ENCODE measurements at places on chromosomes 5 and 9. TPM values are rescaled to one million over a fixed set of nuclear protein-coding genes. Genes with fewer than 3 reads are reported as not detected.

The NUTM2F gene
- total RNA-seq, result not detected

DNA sequence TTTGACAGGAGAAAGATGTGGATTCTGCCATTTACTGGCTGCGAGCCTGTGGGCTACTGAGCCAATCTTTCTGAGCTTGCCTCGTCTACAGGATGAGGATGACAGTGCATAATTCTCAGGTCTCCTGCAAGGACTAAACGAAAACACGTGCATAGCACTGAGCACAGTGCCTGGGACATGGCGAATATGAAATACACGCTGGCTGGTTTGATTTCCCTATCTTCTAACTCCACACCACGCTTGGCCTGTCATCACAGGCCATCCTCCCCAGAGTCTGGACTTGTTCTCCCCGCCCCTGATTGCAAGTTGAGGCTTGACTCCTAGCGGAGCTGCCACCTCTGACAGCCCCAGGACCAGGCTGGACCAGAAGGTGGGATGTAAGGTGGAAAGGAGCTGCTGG is 37.9 kb downstream of the ARPC5L start:
- peaks cover 32% of the 10 kb centered on the region for H3K36me3 ChIP-seq
- H3K27ac ChIP-seq, result no peak overlapping the region
- DNase-seq, result no peak
- H3K4me3 ChIP-seq, result no peak overlapping the region

DNA sequence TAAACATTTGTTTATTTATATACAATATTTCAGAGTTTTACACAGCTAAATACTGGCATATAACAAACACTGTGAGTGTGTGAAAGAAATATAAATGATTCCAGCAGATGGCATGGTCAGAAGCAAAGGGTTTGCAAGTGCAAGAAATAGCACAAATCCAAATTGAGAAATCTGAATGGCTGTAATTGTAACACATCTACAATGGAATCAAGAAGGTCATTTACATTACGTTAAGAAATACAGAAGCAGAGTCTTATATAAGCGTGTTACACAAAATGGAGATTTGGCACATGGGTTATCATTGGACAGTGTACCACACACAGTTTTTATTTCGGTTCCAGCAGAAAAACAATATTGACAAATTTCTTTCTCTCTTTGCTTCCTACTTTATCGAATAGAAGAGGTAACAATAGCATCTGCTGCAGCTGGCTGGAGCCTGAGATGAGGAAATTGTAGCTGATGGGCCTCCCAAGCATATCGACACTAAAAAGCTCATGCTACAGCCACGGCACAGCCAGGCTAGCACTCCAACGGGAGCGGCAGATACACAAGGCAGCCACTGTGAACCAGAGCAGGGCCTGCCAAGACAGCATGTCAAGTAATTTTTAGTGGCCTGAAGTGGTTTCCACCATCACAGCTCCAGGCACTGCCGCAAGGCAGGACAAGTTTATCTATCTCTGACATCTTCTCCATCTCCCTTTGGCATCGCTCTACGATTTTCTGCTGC is 564.6 kb upstream of the DMAC1 start:
- H3K4me1 ChIP-seq, result no peaks in the 10 kb centered on the region
- no peaks in the 10 kb centered on the region for H3K27me3 ChIP-seq
- H3K27ac ChIP-seq, result no peak overlapping the region
- H3K4me3 ChIP-seq, result no peak overlapping the region

GRCh38 chr5:62689599-62690368 is 111.2 kb downstream of the LRRC70 start:
- H3K4me3 ChIP-seq, result no peak overlapping the region
- H3K27me3 ChIP-seq, result no peaks in the 10 kb centered on the region
- H3K27ac ChIP-seq, result no peak overlapping the region
- DNase-seq, result no peak
- no peaks in the 10 kb centered on the region for H3K36me3 ChIP-seq

- no peaks in the 10 kb centered on the region for H3K36me3 ChIP-seq
- H3K27ac ChIP-seq, result no peak overlapping the region
- H3K27me3 ChIP-seq, result no peaks in the 10 kb centered on the region
These were observed 267.3 kb downstream of the MTRR start for GRCh38 chr5:8136271-8136670.
